ENCODE measurements at places on chromosomes 3 and 15.
A peak's percentile ranks its signal among the peaks of the same experiment; 100 is the strongest.

- no peak for DNase-seq
Measured at GRCh38 chr3:3085782-3086181, 24.4 kb downstream of the IL5RA start.

- DNase-seq: no peak
Measured at GRCh38 chr3:196883361-196883760, 15.6 kb downstream of the SENP5 start.

DNA sequence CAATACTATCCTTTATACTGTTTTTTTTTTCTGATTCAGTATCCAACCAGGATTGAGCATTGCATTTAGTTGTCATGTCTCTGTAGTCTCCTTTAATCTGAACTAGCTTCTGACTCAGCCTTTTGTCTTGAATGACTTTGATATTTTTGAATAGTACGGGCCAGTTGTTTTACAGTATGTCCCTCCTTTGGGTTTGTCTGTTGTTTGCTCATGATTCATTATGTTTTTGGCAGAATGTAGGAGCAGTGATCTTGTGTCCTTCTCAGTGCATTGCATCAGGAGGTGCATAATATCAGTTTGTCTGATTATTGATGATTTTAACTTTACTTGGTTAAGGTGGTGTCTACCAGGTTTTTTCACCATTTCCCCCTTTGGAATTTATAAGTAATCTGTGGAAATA lies 20.5 kb downstream of the EXOG start:
- no peak for DNase-seq

DNA sequence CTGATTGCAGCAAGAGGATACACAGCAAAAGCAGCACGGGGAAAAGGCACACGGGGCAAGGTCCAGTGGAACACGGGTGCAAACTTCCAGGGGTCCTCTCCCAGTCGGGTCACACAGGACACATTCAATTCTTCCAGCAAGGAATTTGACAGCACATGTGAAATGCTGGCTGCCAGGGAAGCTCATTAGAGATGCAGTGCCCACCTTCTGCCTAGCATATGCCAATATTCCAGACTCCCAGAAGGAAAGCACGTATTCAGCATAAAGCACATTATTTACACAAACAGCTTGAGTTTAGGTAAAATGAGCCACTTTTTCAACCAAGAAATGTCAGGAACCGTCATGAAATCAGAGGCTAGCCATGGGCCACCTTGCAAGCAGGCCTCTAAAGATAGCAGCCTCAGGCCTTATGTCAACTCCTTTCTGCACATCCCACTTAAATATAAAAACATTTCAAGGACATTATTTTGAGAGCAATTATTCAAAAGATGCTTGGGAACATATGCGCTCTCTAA lies 19.3 kb downstream of the MYO5C start:
- no peak for DNase-seq

DNA sequence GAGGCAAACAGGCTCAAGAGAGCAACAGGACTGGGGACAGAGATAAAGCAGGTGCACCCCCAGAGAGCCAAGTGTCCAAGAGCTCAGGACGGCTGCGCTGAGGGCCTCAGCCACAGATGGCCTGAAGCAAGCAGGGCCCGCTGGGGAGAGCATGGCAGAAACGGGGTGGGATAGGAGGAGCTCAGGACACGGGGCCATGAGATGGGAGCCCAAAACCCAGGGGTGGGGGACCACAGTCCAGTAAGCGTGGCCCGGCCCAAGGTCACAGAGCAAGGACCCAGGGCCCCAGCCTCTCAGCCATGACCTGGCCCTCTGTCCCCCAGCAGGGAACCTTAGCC lies 9.5 kb downstream of the DUSP7 start:
- no peak for DNase-seq

- DNase-seq: no peak
Measured at GRCh38 chr3:125062904-125063618, 7.3 kb upstream of the HEG1 start.

GRCh38 chr15:52180196-52180835 lies 10.9 kb downstream of the GNB5 start:
- no peak for DNase-seq

DNA sequence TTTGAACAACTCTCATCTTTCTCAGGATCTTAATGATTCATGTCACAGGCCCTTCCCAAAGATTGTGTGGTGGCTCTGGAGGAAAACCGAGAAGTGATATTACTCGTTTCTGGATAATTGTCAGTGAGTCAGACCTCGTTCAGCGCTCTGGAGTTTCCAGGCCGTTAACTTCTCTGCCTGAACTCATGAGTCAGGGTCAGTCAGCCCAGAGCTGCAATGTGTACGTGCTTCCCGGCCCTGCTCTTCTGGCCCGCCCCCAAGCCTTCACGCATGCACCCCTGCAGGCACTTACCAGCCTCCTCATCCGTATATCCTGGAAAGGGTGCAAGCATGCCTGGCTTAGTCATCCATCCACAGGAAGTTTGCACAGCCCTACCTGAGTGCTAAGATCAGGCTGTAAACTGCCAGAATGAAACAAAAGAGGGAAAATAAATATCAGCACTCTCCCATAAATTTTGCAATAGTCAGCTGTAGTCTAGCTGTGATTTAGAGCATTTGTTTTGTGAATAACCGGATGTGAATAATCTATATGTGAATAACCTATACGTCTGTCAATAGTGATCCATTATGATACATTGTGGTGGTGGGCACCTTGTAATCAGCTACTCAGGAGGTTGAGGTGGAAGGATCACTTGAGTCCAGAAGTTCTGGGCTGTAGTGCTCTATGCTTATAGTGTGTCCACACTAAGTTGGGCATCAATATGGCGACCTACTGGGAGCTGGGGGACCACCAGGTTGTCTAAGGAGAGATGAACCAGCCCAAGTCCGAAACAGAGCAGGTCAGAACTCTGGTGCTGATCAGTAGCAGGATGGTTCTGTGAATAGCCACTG lies 35.3 kb upstream of the SEMA4B start:
- DNase-seq: no peak

GRCh38 chr3:112813016-112813415 lies 33.6 kb downstream of the CD200R1L start:
- no peak for DNase-seq

DNA sequence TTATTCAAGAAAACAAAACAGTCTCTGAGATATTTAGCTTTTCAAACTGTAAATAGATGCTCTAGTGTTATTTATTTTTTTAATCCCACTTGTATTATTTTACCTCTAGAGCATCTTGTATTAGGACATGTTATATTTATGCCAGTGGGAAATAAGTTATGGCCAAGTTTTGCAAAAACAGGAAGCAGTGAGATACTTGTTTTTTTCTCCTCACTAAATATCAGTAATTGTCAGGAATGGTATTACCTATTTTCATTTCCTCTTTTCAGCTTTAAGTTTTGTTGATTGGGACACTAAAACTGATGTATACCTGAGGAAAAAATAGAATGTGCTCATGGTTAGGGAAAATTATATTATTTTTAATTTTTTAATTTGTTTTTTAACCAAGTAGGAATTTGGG lies 8.6 kb upstream of the IL20RB start:
- no peak for DNase-seq

- DNase-seq: no peak
Measured at GRCh38 chr3:99953596-99953995, 135.9 kb downstream of the CMSS1 start.

DNA sequence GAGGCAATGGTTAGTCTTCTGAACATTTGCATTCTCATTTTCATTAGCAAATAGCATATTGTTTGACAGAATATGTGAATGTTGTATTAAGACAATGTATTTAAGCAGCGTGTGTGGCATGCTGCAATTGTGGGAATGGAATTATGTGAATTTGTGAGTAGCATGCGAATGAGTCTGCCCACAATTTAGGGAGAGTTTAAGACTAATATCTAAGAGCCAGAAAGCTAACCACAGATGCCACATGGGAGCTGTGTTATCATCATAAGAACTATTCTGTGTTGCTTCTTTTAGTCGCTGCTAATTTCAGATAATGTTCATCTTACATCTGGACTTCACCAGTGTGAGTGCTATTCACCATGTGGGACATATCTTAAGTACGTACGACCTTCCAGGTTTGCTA lies 494.5 kb downstream of the RBMS3 start:
- no peak for DNase-seq

- DNase-seq: no peak
Measured at GRCh38 chr15:64979252-64979710, 10.4 kb downstream of the SPG21 start.

- DNase-seq: peak; percentile 40
Measured at GRCh38 chr15:69810431-69811354, 287.0 kb downstream of the TLE3 start.

- DNase-seq: no peak
Measured at GRCh38 chr3:22364851-22365250, 613.8 kb upstream of the ZNF385D start.

- DNase-seq: no peak
Measured at GRCh38 chr3:169118666-169119370, 544.7 kb downstream of the MECOM start.

DNA sequence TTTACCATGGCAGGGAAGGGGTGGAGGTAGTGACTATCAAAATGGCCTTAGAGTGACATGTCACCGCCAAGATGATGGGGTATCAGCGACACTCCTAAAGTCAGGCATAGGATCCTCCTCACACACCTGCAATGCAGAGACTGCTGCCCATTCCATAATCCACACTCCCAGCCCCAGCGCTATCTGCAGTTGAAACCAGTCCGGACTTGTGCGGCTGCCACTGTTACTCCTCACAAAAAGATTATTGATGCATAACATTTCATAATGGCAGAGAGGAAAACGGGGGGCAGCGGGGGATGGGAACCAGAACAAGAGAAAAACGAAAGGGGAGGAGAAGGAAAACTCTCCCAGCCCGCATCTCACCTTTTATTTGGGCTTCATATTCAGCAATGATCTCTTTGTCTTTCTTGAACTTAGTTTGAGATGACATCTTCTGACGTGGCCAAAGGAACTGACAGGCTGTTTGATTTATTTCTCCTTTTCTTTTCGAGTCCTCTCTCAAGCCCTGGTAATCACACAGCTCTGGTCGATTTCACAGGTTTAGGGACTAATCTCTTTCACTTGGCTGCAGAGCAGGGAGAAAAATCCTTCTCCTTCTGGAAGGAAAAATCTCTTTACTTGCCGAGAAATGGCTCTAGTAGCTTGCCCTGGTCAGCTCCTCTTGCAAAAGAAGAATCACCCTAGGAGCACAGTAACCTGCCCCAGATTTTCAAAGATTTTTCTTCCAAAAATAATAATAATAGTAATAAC lies 749 bp downstream of the SRGAP3 start:
- peak; percentile 30 for DNase-seq

DNA sequence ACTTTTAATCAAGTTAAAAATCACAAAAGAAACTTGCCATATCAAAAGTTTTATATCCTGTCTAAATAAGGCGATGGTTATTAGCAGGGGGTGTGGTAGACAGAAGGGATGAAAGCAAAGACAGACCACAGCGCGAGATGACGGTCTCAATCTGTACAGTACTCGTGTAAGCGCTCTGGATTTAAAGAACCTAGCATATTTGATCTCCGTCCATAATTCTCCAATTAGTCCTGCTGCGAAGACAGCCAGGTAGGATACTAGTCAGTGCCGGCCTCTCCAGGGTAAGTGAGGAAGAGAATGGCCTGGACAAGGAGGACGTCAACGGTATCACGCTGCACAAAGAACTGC lies 701 bp downstream of the SGO1 start:
- DNase-seq: no peak

GRCh38 chr15:90202929-90203328 lies 1.8 kb downstream of the SEMA4B start:
- DNase-seq: no peak

GRCh38 chr15:74920456-74920855 lies 13.8 kb upstream of the FAM219B start:
- DNase-seq: no peak

DNA sequence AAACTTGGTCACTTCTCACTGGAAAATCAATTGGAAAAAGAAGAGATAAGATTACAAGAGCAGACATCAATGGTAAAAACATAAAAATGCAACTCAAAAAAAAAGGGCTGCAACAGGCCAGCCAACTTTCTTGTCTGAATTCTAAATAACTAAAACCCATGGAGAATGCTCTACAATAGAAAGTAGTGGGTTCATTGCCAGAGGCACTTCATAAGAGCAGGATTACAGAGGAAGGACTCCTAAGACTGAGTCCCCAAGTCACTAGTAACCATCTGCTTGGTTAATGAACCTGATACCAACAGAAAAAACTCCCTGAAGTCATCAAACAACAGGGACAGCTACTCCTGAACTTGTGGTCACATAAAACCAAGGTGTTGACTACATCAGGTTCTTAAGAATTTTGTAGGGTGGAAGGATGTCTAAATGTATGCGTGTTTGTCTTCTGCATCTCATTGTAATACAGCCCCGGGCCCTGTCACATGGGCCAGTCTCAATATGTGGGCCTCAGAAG lies 148.6 kb downstream of the IMPG2 start:
- DNase-seq: no peak

- no peak for DNase-seq
Measured at GRCh38 chr3:71041371-71041770, 542.2 kb downstream of the FOXP1 start.

DNA sequence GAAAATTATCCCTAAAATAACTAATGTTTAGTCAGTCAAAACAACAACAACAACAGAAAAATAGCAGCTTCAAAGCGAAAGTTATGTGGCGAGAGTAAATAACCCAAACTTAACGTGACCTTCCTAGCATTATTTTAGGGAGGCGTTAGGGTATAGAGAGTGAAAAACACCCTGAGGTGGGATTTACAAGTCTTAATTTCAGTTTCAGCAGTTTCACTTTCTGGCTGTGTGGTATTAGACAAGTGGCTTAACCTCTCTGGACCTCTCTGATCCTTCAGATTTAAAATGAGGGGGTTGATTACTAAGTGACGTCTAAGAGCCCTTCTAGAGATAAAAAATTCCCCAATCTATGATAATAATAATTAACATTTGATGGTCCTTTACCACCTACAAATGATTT lies 291.2 kb downstream of the ZBTB20 start:
- DNase-seq: no peak

DNA sequence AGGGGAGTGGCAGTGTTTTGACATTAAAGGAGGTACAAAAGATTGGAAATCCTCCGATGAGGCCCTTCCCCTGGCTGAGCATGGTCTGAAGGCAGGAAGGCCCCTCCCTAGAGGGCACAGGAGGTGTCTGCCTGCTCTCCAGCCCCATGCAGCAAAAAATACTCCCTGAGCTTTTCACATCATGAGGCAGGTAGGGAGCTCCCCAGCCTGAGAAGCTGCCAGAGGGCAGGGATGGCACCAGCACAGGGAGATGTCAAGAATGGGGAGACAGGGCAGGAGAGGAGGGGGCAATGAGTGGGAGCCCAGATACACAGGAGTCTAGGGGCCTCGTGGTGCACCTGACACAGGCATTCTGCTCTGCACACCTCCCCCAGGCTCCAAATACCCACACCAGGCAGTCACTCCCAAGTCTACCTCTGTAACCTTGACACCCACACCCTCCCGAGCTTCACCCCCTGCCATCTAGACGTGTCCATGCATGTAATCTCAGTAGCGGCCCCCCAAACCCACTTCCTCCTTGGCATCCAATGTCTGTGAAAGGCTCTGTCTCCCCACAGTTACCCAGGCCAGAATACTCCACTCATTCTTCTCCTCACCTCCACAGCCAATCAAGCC lies 22.9 kb downstream of the GRAMD2A start:
- no peak for DNase-seq

All from NCI-H2171 (cell line).